ENCODE measurements at places on chromosomes 3 and 15.

- DNase-seq = no peak
These were observed 2.2 kb downstream of the SMAD6 start for GRCh38 chr15:66704019-66704802.

GRCh38 chr3:46993986-46994385 lies 14.5 kb downstream of the NBEAL2 start:
- no peak for DNase-seq

GRCh38 chr15:48695088-48695826 lies 49.7 kb upstream of the FBN1 start:
- peak; percentile 85 for DNase-seq

DNA sequence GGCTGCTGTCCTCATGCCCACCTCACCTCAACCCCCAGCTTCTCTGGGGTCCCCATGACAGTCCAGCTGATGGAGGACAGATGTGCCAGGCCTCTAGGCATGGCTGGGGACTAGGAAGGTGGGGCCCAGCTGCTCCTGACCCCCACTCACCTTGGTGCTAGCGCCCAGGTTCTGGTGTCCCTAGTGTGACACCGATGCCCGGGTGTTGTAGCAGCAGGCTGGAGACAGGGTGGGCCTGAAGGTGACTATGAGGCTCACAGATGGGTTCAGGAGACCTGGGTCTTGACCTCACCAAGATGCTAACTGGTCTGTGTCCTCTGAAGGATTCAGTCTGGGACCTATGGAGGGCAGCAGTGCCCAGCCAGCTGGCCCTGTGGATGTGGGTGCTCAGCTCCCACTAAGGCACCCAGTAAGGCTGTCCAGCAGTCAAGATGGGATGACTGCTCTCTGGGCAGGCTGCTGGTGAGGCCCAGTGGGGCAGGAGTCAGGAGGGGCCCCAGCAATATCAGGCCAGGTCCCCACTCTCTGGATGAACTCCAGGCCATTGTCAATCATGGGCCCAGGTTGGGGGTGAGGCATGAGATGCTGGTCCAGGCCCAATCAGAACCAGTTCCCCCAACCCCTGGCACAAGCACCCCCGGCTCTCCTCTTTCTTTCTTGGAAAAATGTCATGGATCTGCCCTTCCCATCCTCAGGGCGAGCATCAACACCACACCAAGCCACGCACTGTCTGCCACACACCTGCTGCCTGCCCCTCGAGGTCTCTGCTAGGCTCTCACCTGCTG lies 33.0 kb downstream of the ALDH1L1 start:
- no peak for DNase-seq

DNA sequence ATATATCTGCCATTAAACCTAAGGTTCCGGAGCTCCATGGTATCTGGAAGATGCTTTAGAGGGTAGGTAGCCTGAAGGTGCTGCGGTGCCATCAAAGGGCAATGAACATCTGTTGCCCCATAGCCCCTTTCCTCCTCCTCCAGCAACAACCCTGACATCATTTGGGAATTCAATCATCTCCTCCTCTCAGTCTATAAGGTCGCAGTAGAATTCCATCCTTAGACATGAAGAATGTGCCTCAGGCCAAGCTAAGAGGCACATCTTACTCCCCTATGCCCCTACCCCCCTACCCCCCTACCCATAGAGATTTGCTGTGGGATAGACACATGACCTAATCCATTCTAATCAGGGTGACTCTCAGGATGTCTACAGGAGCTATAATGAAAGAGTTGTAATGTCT lies 1099.7 kb upstream of the CFAP20DC start:
- no peak for DNase-seq

DNA sequence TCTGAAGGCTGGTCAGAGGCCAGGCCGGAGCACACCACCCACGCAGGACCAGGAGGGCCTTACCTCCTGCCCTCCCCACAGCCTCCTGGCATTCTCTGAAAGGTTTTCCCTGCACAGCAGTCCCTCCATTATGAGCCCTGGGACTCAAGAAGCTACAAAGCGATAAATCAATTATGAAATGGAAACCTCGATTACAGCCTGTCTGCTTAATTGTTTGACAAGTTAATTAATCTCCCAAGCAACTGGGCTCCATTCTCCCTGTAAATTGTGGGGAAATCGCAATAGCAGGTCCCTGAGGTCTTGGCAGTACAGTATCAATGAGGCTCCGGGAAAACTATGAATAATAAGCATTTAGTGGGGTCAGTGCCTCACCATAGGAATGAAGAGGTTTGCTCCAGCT lies 683.5 kb downstream of the NTRK3 start:
- no peak for DNase-seq

- DNase-seq = no peak
These were observed 11.2 kb upstream of the SUMF1 start for GRCh38 chr3:4478261-4478660.
